ENCODE measurements at places on chromosomes 2 and 18.

GRCh38 chr2:239208465-239209180 is 192.2 kb downstream of the HDAC4 start:
- no peak for DNase-seq

GRCh38 chr2:46239175-46239846 is 57.9 kb upstream of the EPAS1 start:
- no peak for DNase-seq

DNA sequence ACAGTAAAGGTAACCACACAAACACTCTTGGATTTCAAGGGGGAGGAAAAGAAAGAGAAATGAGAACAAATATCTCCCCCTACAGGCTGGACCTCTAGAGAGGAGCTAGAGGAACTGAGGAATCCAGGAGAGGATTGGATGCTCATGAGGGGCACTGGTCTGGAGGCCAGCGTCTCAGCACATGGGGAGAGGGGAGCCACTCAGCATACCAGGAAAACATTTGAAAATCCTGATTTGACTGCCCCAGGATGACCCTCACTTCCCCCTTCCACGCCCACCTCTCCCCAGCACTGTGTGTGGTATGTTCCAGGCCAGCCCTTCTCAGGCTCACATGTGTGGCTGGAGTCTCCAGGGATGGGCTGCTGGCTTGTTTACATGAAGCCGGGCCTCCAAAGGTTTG is 396.8 kb upstream of the ID2 start:
- no peak for DNase-seq

DNA sequence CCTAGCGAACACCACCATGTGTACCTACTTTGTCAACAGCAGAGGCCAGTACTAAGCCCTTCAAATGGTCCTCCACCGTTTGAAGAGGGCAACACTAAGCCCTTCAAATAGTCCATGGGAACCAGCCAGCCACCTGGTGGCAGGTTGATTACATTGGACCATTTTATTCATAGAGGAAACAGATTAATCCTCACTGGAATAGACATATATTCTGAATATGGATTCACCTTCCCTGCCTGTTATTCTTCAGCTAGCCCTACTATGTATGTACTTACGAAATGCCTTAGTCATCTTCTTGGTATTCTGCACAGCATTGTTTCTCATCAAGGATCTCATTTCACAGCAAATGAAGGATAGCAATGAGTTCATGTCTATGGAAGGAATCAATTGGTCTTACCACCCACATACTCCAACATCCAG is 10.0 kb upstream of the ZNF396 start:
- no peak for DNase-seq

DNA sequence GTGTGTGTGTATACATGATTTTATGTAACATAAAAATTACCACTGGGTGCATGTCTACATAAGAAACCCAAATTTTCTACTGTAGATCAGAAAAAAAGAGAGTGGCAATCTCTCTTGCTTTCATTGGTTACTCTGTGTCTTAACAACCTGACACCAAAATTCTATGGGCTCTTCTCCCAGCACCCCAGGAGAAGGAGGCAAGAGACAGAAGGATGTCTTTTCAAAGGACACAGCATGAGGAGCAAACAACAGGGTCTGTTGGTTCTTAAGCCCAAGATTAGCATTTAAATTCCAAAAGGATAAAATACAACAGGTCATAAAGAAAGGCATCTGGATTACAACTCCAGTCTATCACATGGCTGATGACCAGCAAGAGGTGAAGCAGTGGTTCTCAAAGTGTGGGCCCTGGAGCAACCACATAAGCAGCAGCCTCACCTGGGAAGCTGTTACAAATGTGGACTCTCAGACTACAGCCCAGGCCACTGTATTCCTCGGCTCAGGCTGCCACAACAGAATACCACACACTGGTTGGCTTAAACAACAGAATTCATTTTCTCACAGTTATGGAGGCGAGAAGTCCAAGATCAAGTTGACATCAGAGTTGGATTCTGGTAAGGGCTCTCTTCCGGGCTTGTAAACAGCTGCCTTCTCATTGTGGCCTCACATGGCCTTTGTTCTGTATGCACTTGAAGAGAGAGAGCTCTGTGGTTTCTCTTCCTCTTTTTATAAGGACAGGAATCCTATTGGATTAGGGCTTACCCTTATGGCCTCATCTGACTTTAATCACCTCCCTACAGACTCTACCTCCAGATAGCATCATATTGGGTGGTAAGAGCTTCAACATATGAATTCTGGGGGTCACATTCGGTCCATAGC is 79.8 kb upstream of the RNF152 start:
- no peak for DNase-seq

DNA sequence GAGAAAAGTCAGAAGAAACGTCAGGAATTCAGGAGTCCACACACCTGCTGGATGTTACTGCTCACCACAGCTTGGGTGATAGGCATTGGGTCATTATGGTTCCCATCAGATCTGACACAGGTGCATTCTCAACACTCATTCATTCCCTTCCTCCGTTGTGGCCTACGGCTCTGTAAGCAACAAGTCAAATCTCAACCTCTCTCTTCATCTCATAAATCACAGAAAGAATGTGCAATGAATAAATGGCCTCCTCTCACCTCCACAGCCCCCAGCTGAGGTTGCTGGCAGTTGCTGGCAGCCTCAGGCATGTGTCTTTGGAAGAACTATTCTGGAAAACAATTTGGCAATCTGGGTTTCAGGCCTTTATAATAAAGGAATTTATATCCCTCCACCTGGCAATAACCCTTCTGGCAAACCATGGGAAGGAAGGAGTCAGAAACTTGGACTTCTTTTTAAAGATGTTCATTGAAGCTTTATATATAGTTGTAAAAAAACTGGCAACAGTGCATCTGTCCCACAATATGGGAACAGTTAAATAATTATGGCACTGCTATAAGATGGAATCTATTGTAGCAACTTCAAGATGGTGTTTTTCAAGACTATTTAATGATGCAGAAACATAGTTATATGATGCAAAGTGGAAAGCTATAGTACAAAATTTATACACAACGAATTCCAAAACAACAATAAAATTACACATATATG is 175.4 kb downstream of the ANAPC1 start:
- DNase-seq: no peak

- no peak for DNase-seq
Observed at GRCh38 chr2:8549273-8549922, 132.5 kb upstream of the ID2 start.

DNA sequence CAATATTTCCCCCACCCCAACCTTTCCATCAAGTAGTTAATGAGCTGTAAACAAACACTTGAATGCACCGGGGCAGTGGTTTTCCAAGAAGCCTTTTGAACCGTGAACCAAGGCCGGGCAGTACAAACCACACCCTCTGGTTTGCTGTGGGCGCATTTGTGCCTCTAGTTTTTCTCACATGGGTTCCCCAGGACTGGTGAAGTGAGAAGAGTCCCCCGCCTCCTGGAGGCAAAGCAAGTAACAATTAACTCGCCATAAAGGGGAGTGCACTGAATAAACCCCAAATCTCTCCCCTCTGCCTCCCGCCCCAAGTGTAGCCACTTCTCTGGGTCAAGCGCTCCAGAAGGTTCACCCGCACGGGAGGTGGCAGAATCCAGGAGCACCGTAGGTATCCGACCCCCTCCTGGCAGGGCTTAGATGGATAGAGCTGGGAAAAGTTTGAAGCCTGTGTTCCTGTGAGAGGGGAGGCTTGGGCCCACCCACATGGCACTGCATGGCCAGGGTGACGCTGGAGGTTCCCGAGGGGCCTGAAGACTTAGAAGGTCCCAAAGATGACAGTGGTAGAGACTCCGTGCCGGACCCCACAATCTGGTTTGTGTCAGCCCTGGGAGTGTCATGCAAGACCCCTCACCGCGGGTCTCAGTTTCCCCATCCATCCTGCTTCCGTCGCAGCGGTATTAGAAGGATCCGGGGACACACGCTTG is 182.2 kb downstream of the SMAD2 start:
- no peak for DNase-seq

- no peak for DNase-seq
Observed at GRCh38 chr2:194289712-194290346, 1367.2 kb upstream of the SLC39A10 start.

- DNase-seq: no peak
Observed at GRCh38 chr2:9219027-9219445, 12.4 kb downstream of the ASAP2 start.

DNA sequence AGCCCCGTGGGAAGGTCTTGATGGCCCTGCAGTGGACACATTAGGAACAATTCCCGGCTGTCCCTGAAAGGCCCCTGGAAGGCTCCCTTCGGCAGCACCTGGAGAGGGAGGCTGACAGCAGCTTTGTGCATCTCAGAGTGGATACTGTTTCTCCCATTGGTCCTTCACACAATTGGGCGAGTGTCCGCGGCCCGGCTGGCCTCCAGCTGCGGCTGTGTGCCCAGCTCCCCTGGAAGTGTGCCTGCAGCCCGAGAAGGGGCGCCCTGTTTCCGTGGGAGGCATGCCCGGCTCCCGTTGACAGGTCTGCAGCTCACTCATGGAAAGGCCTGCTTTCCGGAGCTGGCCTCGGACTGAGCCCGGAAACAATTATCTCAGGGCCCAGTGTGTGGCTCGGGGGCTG is 103.7 kb downstream of the LPIN1 start:
- DNase-seq: no peak

- DNase-seq: no peak
Observed at GRCh38 chr2:22134421-22134820, 1010.7 kb downstream of the TDRD15 start.

DNA sequence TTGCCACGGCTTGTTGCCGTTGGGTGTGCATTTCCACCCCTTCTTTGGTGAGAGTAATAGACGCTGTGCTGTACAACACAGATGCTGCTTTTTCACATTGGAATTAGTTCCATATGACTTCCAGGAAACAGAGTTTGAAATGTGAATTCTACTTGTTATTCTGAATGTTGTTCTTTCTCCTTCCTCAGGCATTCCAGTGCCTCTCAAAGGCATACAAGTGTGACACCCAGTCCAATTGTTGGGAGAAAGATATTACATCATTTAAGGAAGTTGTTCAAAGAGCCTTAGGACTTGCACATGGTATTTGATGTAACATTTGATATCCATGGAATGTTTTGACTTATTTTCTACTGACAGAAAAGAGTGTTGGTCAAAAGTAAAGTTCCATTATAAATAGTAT is 134.4 kb upstream of the LTBP1 start:
- DNase-seq: no peak

GRCh38 chr18:30149585-30149984 is 893.0 kb downstream of the DSC3 start:
- no peak for DNase-seq

DNA sequence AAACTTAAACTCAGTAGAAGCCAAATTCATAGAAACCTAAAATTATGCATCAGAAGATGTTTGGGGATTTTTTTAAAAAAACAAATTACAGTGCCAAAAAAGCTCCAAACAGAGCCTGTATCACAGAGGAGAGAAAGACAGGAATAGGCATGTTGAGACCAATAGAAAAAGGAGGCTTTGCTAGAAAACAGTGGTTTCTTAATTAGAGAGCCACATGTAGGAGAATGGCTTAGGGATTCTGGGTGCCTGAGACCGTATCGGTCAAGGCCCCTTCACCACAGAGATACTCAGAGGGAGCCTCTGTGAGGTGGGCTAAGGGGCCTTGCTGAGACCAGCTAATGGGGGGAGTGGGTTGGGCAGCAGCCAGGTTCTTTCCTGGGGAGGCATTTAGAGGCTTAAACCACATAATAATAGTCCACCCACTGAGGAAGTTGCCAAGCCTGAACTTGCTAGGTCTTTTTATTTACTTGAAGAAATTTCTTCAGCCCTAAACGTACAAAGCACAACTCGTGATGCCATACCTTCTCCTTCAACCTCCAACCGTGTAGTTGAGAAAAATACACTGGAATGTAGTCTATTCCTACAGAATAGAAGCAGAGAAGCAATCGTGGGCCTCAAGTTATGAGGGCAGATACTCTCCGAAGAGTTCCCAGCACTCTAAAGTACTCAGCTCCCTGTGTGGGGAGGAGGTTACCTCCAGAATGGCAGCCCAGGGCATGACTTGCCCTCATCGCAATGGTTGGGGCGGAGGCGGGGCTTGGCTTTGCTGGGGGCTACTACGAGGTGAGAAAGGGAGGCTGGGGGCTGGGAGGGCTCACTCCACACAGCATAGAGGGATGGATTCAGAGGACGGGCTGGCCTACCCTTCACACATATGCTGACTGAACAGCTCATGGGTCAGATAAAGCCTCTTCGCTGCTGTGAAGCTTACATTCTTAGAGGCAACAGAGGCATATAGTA is 237.9 kb downstream of the TPGS2 start:
- DNase-seq: no peak

DNA sequence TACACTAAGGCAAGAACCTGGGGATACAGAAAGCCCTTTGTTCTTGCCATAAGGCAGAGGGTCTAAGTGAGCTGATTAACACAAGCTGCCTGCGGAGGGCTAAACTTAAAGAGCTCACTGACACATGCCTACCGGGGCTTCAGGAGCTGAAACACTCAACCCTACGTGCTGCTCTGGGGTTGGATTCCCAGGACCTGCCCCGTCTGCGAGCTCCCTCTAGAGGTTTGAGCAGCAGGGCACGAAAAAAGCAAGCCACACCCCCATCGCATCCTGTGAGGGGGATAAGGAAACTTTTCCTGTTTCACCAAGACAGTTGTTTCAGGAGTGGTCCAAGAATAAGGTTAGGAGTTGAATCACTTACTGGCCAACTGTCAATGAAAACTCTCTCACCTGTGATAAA is 562.1 kb downstream of the TMX3 start:
- no peak for DNase-seq

DNA sequence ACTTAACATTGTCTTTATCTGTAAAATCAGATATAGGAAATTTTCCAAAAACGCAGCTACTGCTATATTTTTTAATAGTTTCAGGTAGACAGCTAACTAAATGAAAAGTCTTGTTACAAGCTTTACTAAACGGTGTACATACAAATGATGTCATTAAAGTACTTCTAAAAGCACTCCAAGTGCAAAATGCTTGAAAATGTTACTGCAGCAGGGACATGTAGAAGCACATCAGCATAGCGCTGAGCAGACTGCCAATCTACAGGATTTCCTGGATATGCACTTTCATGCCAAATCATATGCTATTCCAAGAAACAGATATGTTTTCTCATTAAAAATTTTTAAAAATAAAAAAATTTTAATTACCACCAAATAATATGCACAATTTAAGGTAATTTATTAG is 61.7 kb downstream of the SMAD2 start:
- DNase-seq: no peak

DNA sequence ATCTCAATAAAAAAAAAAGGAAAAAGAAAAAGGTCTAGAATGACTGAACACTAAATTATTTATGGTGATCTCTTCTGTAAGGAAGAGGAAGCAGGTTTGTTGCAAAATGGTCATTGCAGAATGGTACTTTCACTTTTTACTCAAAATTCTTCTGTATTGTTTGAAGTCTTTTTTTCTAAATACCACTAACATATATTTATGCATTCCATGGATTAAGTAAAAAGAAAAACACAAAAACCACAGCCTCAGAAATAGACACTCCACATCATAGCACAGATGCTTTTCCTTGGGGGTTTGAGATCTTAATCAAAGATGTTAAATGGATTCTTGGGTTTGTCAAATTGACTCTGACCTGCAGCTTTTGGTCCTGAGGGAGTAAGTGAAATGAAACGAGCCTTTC is 47.4 kb downstream of the RHOB start:
- no peak for DNase-seq

- no peak for DNase-seq
Observed at GRCh38 chr2:114040826-114041225, 150.9 kb downstream of the ACTR3 start.

- DNase-seq: no peak
Observed at GRCh38 chr2:7154656-7155055, 237.4 kb downstream of the RNF144A start.
